ENCODE measurements at places on chromosomes 4 and X.

DNA sequence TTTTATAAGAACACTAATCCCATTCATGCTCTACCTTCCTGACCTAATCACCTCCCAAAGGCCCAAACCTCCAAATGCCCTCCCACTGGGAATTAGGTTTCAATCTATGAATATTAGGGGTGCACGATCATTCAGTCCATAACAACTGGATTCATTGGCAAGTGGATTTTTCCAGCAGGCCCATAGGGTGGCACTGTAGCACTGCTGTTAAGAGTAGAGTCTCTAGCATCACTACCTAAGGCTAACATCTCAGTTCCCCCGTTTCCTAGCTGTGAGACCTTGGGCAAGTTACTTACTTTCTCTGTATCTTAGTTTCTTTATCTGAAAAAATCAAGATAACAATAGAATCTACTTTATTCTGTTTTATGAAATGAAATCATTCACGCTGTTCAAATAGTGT, 315.8 kb downstream of the STIM2 start:
- DNase-seq = no peak

GRCh38 chrX:52585892-52586291, 68.8 kb downstream of the SSX7 start:
- DNase-seq = no peak

DNA sequence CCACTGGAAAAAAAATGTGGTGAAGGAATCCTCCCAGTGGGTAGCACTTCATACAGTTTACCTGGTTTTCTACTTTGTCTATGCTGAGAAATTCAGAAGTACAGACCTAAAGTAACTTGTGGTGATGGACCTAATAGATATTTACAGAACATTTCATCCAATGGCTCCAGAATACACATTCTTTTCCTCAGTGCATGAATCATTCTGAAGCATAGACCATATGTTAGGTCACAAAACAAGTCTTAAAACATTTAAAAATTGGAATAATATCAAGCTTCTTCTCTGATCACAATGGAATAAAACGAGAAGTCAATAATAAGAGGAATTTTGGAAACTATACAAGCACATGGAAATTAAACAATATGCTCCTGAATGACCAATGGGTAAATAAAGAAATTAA, 450.1 kb upstream of the INTU start:
- DNase-seq = no peak

- no peak for DNase-seq
These were observed 238.8 kb upstream of the GRIA3 start for GRCh38 chrX:122945328-122945727.

DNA sequence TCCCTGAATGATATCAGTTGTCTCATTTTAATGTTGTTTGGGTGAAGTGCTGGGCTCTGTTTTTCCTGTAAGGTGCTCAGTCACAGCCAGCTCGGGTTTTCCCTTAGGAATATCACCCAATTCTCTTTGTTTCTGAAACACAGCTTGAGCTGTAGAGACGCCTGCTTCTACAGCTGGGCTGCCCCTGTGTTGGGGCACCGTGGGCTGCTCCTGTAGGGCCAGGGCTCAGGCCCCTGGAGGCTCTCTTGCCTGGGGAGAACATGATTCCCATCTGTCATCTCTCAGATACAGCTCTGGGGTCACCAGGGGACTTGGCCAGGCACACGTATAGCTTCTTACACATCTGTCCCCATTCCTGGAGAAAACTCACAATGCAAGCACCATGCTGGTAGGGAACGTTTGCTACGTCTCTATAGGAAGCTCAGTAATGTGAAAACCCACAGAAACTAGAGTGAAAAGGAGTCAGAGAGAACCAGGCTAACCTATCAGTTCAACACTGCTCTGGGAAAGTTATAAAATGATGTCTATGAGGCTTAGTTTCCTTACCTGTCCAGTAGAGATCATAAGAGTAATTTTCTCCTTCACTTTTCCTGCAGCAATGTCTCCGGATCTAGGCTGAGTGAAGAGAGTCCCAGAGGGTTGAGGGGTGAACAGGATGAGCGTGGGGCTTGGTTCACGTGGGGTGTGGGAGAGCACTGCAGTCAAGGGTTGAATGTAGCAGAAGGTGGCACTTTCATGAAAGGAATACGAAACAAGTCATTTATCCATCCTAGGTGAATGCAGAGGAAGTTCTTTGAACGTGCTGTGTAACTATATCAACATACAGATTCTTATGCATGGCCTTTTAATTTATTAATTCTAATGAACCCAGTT, 14.5 kb downstream of the FHDC1 start:
- DNase-seq = no peak

GRCh38 chrX:117038918-117039440, 576.2 kb upstream of the CT83 start:
- DNase-seq = no peak

GRCh38 chr4:128635141-128635954, 174.2 kb upstream of the JADE1 start:
- DNase-seq = no peak

DNA sequence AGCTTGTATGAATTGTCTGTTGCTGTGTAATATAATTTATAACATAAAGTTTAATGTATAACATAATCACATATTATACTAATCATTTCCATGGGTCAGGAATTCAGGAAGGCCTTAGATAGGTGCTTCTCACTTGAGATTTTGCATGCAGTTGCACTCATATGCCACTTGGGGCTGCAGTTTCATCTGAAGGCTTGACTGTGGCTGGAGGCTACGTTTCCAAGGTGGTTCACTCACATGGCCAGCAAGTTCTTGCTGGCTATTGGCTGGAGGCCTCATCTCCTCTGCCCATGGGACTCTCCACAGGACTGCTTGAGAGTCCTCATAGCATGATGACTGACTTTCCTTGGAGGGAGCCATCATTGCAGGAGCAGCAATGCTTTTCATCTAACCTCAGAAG, 53.4 kb upstream of the STX18 start:
- DNase-seq = no peak

DNA sequence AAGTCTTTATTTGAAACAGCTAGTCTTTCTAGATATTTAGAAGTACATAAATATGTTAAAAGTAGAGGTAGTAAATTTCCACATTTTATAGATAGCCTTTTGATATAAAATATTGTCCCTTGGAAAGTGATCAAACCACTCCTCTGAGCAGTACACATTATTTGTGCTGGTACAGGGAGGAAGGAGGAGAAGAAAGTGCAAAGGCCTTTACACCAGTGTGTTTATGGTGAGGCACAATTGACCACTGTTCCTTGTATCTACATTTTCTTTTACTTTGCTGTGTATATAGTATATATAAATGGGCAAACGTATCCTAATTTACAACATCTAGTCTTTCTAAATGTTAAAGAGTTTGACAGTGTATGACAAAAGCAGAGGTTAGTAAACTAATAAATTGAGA, 39.9 kb downstream of the CXCL8 start:
- no peak for DNase-seq

DNA sequence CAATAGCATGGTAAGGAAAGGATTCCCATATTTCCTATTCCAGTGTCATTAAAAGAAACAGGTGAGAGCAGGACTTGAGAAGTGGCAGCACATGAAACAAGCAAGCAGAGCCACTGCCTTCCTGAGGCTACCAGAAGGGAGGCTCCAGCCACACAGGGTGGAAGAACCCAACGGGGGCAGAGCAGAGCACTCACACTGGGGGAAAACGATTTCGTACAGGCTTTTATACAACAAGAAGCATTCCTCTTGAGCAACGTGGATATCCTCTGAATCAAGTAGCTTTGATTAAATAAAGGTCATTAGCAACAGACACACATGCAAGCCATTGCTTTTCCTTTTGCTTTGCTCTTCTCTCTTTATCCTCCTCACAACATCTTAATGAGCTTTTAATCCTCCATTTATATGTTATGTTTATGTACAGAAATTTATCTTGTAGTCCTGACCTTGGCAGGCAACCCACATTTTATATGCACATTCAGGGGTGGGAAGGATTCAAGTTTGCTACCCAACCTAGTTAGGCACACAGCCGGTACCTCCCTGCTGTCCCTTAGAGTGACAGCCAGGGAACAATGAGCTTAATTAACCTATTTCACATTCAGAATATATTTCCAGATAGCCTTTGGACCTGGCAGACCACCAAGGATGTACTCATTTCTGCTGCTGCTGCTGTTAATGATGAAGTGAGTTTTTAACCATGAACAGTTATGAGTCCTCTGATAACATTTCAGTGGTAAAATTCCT, 202.1 kb downstream of the ARHGAP24 start:
- DNase-seq = no peak

DNA sequence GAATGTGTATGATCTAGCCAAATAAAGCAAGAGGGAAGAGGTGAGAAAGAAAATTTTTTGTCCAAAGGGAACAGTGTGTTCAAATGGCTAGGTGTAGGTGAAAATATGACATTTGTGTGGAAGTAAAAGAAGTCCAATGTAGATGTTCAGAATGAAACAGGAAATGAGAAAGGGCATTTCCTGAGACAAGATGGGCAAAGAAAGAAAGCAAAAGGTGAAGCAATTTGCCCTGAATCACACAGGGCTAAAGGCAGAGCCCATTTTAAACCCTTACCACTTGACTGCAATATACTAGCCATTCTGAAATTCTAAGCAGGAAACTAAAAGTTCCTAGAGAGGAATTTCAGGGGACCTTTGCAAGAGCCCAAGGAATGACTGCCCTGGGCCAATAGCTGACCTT, 36.0 kb downstream of the CLOCK start:
- DNase-seq = no peak

GRCh38 chr4:61545902-61546480, 345.9 kb downstream of the ADGRL3 start:
- no peak for DNase-seq

GRCh38 chr4:26204911-26205370, 115.9 kb upstream of the RBPJ start:
- no peak for DNase-seq

- DNase-seq = no peak
These were observed 6.0 kb upstream of the PDGFC start for GRCh38 chr4:156977435-156978160.

DNA sequence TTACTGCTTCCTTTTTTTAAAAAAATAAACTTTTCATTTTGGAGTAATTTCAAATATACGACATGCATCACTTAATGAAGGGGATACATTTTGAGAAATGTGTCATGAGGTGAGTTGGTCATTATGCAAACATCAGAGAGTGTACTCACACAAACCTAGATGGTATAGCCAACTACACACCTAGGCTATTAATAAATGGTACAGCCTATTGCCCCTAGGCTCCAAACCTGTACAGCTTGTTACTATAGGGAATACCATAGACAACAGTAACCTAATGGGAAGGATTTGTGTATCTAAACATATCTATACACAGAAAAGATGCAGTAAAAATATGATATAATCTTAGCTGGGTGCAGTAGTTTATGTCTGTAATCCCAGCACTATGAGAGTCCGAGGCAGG, 29.1 kb downstream of the SETD7 start:
- DNase-seq = no peak

- DNase-seq = no peak
These were observed 485.3 kb upstream of the PITX2 start for GRCh38 chr4:111108153-111108552.

DNA sequence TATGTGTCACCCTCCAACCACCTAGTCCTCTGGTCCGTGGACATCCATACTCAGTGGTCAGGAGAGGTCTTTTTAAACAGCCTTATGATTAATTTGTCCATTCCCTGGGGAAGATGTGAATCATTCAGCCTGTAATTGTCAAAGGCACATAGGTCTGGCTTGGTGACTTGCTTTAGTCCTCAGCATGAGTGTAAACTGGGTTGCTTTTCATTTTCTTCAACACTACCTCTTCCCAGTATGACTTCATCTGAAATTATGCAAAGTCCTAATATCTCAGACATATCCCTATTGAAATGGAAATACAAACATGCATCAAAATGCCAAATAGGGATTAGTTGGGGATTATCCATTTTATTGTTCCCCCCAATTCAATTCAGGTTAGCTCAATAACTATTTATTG, 208.3 kb upstream of the AMOT start:
- DNase-seq = no peak

DNA sequence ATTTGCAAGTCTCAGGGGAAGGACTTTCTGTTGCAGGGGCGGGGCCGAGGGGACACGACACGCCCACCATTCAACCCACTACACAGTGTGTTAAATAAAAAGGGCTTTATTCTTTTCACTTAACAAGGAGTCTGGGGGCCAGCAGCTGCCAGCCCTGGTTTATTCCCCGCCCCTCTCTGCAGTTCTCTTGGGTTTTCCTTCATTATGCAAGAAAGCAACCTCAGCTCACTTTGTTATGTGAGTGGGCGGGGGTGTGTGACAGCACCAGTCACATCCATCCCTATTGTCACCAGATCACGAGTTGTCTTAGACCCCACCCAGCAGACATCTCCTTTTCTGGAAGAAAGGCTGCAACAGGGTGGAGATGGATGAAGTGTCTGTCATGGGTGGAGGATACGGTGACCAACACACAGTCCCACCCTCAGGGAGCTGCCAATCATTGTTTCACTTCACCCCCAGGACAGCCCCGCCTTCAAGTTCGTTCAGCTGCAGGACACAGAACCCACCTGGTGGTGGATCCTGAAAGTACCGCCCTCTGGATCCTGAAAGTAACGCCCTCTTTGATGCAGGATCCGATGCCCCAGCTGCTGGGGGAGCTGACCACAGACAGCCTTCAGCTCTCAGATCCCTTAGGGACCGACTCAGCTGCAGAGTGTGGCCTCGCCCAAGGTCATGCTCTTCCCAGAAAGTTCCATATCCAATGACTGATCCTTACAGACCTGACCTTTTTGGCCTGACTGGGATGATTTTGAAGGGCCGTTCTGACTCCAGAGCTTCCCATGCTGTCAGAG, 79.6 kb downstream of the SMIM20 start:
- no peak for DNase-seq

- DNase-seq = no peak
These were observed 86.2 kb downstream of the PPEF1 start for GRCh38 chrX:18793601-18794089.

DNA sequence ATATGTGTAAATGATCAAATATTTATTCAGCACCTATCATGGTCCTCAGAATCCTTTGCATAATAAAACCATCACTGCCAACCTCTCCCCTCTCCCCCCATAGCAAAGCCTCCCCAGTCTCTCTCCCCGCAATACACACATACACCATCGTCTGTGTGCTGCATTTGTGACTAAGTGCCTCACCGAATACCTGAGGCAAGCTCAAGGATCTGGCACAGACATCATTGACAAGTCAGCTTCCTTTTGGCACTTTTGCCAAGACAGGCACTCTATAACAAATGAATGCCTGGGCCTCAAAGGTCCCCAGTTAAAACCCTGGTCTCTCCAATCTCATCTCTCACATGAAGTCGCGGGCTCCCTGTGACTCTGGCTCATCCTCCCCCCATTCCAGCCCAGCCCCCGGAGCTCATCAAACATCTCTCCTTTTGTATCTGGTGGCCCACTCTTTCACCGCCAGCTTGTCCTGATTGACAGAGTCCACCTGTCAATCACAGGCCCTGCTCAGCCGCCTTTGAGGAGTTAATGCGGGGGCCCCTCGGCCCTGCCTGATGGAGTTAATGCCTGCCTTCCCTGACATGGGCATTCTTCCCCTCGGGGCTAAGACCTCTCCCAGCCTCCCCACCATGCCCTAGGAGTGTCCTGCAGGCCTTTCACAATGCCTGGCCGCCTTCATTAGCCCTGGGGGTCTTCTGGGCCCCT, 135.8 kb upstream of the ATP6AP2 start:
- no peak for DNase-seq

GRCh38 chrX:4935846-4936245, 1222.4 kb upstream of the PRKX start:
- no peak for DNase-seq
